ENCODE measurements at places on chromosomes 1 and 21. TPM values are rescaled to one million over a fixed set of nuclear protein-coding genes. Genes with fewer than 3 reads are reported as not detected.
A peak's percentile ranks its signal among the peaks of the same experiment; 100 is the strongest.

Gene OVAAL
- not detected for total RNA-seq

Gene TGFB2
- total RNA-seq: 9.2 TPM

Gene SIM2
- not detected for total RNA-seq

Gene LYPD8
- total RNA-seq: not detected

Gene SOX13
- 33.2 TPM for total RNA-seq

Gene TTC13
- total RNA-seq: 66.1 TPM

Gene LIPI
- total RNA-seq: not detected

Gene LDLRAD1
- not detected for total RNA-seq

Gene LCE1B
- not detected for total RNA-seq

Gene CRYZL1
- total RNA-seq: 26.8 TPM

GRCh38 chr1:46153228-46153627 lies 20.8 kb upstream of the PIK3R3 start:
- H3K27ac ChIP-seq: no peak overlapping the region
- H3K4me1 ChIP-seq: no peaks in the 10 kb centered on the region
- H3K27me3 ChIP-seq: no peaks in the 10 kb centered on the region
- H3K36me3 ChIP-seq: no peaks in the 10 kb centered on the region
- DNase-seq: no peak

GRCh38 chr1:115827452-115828044 lies 13.4 kb downstream of the NHLH2 start:
- no peaks in the 10 kb centered on the region for H3K27me3 ChIP-seq
- DNase-seq: no peak
- H3K4me1 ChIP-seq: peaks cover 4% of the 10 kb centered on the region
- H3K4me3 ChIP-seq: peak overlapping the region; percentile 68
- no peaks in the 10 kb centered on the region for H3K36me3 ChIP-seq

DNA sequence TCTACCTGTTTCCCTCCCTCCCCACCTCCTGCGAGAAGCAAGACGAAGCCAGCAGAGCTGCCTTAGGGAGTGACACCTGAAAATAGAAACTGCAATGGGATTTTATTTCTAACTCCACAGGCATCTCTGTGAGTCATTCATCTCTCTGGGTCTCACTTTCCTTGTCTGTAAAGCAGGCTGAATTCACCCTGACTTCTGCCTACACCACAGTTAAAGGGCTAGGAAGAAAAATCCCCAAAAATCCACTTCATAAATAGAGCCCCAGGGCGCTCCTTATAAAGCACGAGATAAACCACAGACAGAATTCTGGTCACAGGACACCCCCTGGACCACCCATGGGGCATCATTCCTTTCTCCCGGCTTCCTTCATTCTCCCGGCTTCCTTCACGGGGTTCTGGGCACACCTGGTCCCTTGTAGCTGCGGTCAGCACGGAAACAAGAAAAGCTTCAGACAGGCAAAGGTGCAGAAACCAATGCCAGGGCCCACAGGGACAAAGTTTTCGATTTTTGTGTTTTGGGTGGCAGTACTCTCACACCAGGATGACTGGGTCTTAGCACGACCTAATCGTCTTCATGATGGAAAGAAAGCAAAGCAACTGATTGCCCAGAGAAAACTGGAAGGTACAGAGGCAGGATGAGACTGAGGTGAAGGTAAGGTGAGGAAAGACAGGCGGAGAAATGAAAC lies 2.8 kb upstream of the H6PD start:
- no peaks in the 10 kb centered on the region for H3K27me3 ChIP-seq
- H3K27ac ChIP-seq: peak overlapping the region; percentile 98

DNA sequence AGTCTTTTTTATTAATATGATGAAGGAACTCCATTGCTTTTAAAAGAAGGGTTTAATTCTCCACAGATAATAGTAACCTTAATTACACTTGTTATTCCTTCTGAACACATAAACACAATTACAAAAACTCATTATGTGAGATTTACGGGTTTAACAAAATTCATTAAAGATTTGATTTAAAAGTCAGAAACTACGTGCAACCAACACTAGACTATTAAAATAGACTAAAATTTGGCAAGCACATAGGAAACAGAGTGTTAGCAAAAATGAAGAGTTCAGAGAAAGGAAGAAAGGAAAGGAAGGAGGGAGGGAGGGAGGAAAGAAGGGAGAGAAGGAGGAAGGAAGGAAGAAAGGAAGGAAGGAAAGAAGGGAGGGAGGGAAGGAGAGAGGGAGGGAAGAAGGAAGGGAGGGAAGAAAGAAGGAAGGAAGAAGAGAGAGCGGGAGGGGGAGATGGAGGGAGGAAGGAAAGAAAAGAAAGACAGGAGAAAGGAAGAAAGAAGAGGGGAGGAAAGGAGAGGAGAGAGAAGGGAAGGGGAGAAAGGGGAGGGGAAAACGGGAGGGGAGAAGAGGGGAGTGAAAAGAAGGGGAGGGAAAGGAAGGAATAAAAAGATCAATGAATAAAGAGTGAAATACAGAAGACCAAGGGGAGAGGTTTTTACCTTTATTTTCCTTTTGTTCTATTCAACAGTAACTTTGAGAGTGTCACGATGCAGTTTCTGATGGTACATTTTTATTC lies 123.4 kb upstream of the LYPLAL1 start:
- H3K4me3 ChIP-seq: no peak overlapping the region
- DNase-seq: no peak
- H3K4me1 ChIP-seq: peaks cover 11% of the 10 kb centered on the region
- H3K27me3 ChIP-seq: no peaks in the 10 kb centered on the region

DNA sequence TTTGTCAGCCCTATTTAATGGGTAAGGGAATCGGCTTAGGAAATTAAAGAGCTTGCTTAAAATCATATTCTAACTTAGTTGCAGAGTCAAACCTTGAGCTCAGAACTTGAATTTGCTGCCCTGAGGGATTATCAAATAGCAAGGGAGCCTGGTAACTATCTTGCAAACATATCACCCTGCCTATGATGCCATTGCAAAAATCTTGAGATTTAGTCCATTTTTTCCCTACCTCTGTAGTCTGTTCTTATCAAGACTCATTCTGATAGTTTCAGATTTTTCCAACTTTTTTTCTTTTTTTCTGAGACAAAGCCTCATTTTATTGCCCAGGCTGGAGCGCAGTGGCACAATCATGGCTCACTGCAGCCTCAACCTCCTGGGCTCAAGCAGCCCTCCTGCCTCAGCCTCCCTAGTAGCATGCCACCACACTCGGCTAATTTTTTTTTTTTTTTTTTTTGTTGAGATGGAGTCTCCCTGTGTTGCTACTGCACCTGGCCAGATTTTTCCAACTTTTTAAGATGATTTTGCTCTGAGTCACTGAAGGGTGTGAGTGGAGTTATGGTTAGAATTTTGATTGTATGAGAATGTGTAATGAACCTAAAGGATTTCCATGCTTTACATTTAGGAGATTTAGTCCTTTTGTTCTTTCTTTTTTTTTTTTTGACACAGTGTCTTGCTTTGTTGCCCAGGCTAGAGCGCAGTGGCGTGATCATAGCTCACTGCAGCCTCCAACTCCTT lies 12.2 kb downstream of the SARS1 start:
- no peak overlapping the region for H3K27ac ChIP-seq
- H3K4me3 ChIP-seq: no peak overlapping the region
- H3K4me1 ChIP-seq: no peaks in the 10 kb centered on the region
- H3K36me3 ChIP-seq: peaks cover 26% of the 10 kb centered on the region
- no peak for DNase-seq
- no peaks in the 10 kb centered on the region for H3K27me3 ChIP-seq

- no peaks in the 10 kb centered on the region for H3K4me1 ChIP-seq
- no peak overlapping the region for H3K27ac ChIP-seq
- no peaks in the 10 kb centered on the region for H3K27me3 ChIP-seq
- H3K36me3 ChIP-seq: no peaks in the 10 kb centered on the region
Observed at GRCh38 chr1:43521756-43522155, 8.9 kb upstream of the PTPRF start.

- H3K27ac ChIP-seq: no peak overlapping the region
- H3K27me3 ChIP-seq: no peaks in the 10 kb centered on the region
- no peak for DNase-seq
- no peak overlapping the region for H3K4me3 ChIP-seq
- H3K36me3 ChIP-seq: no peaks in the 10 kb centered on the region
Observed at GRCh38 chr1:90174246-90174645, 179.3 kb downstream of the ZNF326 start.

GRCh38 chr21:35512346-35512745 lies 463.2 kb upstream of the RUNX1 start:
- H3K36me3 ChIP-seq: no peaks in the 10 kb centered on the region
- H3K4me3 ChIP-seq: no peak overlapping the region
- no peaks in the 10 kb centered on the region for H3K27me3 ChIP-seq
- H3K27ac ChIP-seq: no peak overlapping the region
- DNase-seq: no peak

DNA sequence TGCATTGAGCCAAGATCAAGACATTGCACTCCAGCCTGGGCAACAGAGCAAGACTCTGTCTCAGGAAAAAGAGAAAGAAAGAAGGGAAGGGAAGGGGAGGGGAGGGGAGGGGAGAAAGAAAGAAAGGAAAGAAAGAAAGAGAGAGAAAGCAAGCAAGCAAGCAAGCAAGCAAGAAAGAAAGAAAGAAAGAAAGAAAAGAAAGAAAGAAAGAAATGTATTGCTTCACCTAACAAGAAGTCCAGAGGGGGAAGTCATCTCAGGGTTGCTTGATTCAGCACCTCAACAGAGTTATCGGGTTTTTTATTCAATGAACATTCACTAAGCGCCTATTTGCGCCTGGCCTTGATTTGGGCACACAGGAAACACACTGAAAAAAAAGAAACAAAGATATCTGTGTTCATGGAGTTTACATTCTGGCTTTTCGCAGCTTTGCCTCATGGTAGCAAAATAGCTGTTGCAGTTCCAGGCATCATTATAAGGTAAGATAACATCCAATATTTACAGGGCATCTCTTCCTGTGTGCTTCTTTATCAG lies 8.2 kb upstream of the RCSD1 start:
- DNase-seq: no peak
- H3K4me1 ChIP-seq: peaks cover 7% of the 10 kb centered on the region
- no peaks in the 10 kb centered on the region for H3K36me3 ChIP-seq
- H3K4me3 ChIP-seq: no peak overlapping the region

GRCh38 chr1:204426035-204426436 lies 14.4 kb upstream of the PPP1R15B start:
- DNase-seq: no peak
- peaks cover 39% of the 10 kb centered on the region for H3K36me3 ChIP-seq
- H3K4me3 ChIP-seq: no peak overlapping the region

- H3K27ac ChIP-seq: no peak overlapping the region
- H3K4me1 ChIP-seq: no peaks in the 10 kb centered on the region
- no peaks in the 10 kb centered on the region for H3K27me3 ChIP-seq
- H3K36me3 ChIP-seq: no peaks in the 10 kb centered on the region
- DNase-seq: no peak
- H3K4me3 ChIP-seq: no peak overlapping the region
Observed at GRCh38 chr1:235557495-235557894, 53.2 kb upstream of the B3GALNT2 start.

DNA sequence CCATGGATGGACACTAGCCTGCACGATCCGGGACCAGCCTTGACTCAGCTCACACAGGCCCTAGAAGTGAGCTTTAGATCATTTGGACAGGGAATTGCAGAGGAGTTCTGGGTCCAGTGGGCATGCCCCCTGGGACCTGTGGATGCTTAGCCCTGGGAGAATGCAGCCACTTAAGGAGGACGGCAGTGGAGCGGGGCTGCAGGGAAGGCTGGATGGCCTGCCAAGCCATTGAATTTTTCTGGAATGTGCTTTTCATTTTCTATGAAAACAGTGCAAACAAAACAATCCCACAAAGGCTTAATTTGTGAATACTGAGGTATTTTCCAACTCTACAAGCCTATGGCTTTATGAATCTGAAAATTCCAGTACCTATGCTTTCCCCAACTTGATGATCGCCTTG lies 80.4 kb upstream of the GCLM start:
- no peak for DNase-seq
- no peak overlapping the region for H3K27ac ChIP-seq
- H3K27me3 ChIP-seq: no peaks in the 10 kb centered on the region
- H3K4me1 ChIP-seq: no peaks in the 10 kb centered on the region
- H3K36me3 ChIP-seq: no peaks in the 10 kb centered on the region

All from thoracic aorta (tissue), 2 donors.